ENCODE measurements at places on chromosomes 11 and 22.

GRCh38 chr11:118531597-118532084, 649 bp downstream of the TMEM25 start:
- DNase-seq, result no peak

- no peak for DNase-seq
Observed at GRCh38 chr22:24133187-24133965, 47.9 kb upstream of the SUSD2 start.

- no peak for DNase-seq
Observed at GRCh38 chr11:23590596-23591308, 730.5 kb upstream of the CCDC179 start.

GRCh38 chr11:20966489-20966888, 297.1 kb downstream of the NELL1 start:
- no peak for DNase-seq

DNA sequence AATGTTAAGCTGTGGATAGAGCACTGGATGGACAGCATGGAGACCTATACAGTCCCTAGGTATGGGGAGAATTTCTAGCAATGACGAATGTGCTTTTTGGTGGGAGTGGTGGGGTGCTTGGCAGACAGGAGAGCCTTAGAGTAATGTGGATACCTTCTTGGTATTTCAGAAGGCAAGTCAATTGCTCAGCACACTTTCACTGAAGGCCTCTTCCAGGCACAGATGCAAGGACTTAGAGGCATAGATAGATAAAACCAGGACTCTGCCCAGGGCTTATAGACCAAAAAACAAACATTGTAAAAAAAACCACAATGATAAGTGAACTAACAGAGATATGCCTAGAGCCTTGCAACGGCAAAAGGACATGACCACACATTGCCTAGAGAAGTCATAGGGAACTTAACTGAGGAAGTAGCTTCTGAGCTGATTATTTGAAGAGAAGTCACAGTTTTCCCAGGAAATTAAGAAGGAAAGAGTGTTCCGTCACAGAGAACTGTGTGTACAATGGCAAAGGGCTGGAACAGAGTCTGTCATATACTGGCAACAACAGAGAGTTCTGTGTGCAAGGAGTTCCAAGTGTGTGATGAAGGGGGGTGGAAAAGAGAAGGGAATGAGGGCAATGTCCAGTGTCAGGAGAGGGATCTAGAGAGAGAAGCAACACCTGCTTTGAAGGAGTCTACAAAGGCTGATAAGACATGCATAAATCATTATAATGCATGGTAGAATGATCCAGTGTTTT, 65.9 kb upstream of the PICALM start:
- no peak for DNase-seq

- DNase-seq, result no peak
Observed at GRCh38 chr11:117752721-117753237, 44.2 kb downstream of the DSCAML1 start.

DNA sequence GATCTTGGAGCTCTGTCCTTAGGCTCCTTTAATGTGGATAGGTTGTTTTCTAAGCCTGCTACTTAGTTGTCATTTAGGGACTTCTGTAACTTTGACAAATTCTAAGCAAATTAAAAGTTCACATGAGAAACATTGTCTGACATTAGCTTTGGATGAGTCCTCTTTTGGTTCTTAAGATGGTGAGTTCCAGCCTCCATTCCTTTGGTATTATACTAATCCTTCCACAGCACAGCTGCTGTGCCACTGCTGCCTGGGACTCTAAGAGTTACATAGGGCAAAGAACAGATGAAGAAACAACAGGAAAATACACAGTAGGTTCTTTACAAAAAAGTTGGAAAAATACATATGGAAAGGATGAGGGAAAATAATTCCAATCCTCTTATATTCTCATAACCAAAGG, 25.3 kb upstream of the PIK3C2A start:
- no peak for DNase-seq

DNA sequence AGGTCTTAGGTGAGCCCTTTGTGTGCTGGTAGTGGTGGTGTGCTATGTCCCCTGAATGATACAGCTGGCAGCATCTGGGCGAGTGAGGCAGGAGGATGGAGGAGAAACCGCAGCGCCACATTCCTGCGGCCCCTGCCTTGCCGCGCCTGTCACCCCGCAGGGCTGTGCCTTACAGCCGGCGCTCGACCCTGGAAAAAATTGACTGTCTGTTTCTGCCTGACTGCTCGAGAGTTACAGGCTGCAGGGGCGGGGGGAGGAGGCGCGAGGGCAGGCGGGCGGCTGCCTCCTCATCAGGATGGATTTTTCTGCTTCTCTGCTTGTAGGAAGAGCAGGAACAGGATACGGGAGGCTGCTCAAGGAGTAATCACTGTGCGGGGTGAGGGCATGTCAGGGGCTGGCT, 443.4 kb downstream of the MIAT start:
- no peak for DNase-seq
